NK-92 treated with Interleukin-12 subunit alpha and Interleukin-12 subunit beta, amount 100 ng/mL, for 24 hours (cell line): ENCODE measurements at places on chromosomes 7 and 10.

GRCh38 chr7:36781011-36781738, 56.9 kb upstream of the AOAH start:
- no peak for DNase-seq

DNA sequence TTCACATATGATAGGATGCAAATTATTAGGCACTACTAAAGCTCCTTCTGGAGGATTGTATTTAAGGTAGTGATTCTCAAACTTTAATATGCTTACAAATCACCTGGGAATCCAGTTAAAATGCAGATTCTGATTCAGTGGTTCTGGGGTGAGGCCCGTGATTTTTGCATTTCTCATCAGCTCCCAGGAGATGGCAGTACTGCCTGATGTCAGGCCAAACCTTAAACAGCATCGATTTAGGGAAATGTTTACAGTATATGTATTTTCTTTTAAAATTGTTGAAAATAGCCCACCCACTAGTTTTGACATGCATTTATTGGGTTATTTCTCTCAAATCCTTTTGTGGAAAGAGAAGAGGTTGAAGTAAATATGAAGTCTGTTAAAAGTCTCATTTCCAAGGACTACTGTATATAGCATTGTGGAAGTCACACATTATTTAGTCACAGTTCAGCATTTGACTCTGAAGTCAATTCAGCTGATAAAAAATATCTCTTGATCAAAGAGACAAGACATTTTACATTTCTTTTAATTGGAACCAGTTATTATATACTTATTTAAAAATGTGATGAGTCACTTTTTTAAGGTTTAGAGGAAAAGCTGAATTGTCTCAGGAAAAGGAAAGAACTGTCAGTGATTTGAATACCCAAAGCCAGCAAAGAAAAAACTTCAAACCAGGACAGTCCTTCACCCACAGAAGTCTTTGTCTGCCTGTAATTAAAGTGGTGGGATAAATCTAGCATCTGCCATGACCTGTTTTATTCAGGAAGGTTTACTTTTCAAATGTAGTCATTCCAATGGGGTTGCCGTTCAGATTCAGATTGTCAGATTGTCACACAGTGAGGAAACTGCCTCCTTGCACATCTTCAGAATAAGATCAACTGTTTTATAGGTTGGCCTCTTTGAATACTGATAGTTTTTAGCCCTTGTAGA, 21.1 kb upstream of the HBP1 start:
- DNase-seq = no peak

- DNase-seq = no peak
These were observed 196.2 kb downstream of the PLXNA4 start for GRCh38 chr7:132380059-132380458.

- no peak for DNase-seq
These were observed 23.7 kb upstream of the ELFN1 start for GRCh38 chr7:1646391-1646790.

DNA sequence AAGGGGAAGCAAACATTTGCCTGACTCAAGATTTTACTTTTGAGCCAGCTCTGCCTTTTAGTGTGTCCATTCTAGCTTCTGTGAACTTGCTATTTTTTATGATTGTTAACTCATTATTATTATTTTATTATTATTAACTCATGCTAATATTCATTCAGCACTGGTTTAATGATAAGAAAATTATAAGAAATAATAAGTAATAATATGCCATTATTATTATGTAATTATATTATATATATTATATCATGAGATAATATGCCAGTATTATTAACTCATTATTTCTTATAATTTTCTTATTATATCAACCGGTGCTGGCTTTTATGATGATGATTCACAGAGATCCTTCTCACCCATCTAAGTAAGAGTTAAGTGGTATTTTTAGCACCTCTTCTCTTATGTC, 79.3 kb upstream of the NPVF start:
- DNase-seq = no peak

DNA sequence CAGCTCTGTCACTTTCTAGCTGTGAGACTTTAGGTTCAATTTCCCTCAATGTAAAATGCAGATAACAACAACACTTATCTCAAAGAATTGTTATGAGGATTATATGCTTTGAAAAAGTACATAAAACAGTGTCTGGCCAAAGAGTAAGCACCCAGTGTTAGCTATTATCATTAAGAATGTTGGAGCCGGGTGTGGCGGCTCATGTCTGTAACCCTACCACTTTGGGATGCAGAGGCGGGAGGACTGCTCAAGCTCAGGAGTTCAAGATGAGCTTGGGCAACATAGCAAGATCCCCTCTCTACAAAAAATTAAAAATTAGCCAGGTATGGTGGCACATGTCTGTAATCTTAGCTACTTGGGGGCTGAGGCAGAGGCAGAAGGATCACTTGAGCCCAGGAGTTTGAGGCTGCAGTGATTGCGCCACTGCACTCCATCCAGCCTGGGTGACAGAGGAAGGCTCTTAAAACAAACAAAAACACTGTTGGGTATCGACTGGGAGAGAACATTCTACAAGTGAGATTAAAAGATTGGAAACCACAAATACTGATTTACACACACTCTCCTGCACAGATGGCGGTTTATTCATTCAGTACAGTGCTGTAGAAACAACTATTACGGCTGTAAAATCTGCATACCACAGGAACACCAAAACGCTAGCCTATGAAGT, 107.3 kb downstream of the PROSER2 start:
- DNase-seq = no peak
